ENCODE measurements at places on chromosomes 2 and 18.
A peak's percentile ranks its signal among the peaks of the same experiment; 100 is the strongest.

DNA sequence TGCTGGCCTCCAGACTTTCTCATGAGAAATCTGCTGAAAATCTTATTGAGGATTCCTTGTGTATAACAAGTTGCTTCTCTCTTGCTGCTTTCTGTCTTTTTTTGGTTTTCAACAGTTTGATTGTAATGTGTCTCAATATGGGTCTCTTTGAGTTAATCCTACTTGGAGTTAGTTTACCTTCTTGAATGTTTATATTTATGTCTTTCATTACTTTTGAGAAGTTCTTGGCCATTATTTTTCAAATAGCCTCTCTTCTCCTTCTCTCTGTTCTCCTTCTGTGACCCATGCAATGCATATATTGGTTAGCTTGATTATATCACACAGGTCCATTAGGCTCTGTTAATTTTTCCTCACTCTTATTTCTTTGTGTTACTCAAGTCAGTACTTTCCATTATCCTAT lies 67.4 kb upstream of the ADAM23 start:
- no peak for DNase-seq

DNA sequence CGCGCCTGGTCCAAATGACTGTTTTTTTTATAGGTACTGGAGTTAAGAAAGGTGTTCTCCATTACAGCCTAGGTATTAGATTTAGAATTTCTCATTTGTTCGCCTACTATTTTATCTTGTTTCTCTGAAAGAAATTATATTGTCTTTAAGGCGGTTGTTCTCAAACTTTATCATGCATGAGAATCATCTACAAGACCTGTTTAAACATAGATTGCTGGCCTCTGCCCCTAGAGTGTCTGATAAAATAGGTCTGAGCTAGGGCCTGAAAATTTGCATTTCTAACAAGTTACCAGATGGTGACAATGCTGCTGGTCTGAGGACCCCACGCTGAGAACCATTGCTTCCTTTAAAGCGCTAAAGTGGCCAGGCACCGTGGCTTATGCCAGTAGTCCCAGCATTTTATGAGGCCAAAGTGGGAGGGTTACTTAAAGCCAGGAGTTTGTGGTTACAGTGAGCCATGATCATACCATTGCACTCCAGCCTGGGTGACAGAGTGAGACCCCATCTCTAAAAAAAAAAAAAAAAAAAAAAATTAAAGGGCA lies 34.0 kb upstream of the RNF138 start:
- DNase-seq, result no peak

DNA sequence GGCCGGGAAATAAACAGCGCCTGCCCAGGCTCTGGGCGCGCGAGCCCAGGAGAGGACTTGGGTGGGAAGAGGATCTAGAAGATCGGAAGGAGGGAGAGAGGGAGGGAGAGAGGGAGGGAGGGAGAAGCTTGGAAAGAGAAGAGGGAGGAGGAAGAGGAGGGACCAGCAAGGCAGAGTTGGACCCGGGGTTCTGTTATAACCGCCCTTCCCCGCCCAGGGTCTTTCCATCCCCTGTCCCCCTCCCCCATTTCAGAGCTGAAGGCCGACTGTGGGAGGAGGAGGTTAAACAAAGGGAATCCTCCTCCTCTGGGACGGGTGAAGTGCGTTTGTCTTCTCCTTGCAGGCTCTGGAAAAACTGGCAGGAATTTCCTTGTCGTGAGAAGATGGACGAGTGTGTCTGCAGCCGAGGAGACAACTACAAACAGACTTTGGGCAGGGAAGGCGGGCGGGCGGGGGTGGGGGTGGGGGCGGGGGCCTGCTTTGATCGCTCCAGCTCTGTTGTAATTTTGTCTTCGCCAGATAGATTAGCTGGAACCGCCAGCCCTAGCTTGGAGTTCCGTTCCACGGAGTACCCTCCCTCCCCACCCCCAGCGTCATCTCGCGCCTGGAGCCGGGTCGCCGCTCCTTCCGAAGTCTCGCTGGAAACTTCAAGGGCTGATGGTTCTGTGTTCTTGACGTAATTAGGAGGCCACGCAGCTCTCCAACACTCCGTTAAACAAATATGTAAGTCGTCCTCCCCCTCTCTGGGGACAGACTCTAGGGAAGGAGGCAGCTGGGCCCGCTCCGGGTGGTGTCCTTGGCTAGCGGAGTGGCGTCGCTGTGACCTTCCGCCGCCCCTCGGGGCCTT lies 6.4 kb upstream of the SP9 start:
- no peak for DNase-seq

- DNase-seq, result no peak
Measured at GRCh38 chr2:201327678-201328077, 29.5 kb downstream of the FLACC1 start.

GRCh38 chr18:51137891-51138290 lies 59.6 kb downstream of the MEX3C start:
- no peak for DNase-seq

DNA sequence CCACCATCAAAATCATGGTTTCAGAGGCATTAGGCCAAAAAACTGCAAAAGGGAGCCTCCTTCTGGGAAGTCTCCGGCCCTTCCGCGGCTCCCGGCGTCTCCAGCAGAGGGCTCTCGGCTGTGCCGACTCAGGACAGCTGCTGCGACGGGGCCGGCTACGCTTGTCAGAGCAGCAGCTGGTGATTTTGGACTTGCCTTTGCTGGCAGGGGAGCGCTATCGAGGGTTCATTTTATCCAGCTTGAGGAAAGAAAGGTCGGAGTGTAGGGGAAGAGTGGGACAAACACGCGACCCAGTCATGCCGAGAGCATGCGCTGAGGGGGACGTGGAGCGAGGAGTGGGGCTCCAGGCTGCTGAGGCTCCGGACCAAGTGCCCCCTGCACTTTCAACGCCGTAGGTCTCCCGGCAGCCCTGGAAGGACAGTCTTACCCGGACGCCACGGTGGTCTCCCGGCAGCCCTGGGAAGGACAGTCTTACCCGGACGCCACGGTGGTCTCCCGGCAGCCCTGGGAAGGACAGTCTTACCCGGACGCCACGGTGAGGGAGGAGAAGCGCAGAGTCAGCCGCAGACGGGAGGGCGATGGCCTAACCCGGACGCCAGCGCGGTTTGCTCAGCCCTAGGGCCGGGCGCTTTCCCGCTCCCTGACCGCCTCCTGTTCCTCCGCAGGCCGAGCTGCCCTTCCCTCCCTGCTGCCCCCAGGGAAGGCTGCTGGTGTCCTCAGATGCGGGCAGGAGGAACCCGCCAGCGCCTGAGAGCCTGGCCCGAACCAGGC lies 21.7 kb downstream of the DDX18 start:
- DNase-seq, result peak; percentile 83

DNA sequence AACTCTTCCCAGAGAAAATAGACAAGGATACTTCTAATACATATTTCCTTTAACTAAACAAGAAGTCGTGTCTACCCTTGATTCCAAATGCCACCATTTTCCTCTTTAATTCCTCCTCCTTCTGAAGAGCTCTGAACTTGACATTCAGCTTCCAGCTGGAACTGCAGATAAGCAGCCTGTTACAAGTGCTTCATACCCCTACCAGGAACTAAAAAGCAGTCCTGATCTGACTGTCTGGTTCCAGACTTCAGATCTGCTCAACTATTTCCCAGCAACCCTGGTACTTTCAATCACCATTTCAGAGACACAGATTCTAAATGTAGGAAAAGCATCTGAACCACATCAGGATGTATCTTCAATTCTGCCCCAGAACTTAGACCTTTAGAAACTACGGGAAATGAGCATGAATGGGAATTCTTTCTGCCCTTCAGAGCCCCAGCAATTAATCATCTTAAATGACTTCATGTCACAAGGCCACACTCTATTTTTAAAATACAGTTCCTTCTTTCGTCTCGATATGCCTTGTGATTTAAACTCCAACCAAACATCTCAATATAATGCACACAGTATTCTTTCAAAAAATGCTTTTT lies 159.5 kb downstream of the L3MBTL4 start:
- peak; percentile 85 for DNase-seq

All from suppressor macrophage treated with lipopolysaccharide for 1 hour (primary cell).